MCF 10A (cell line): ENCODE measurements at places on chromosomes 12 and 14. TPM values are rescaled to one million over a fixed set of nuclear protein-coding genes. Genes with fewer than 3 reads are reported as not detected.

The WDHD1 gene
- total RNA-seq: 5.8 and 6.5 TPM in 2 replicates

The KRT71 gene
- not detected in 2 replicates for total RNA-seq

The PRPH gene
- 1.4 and 2.7 TPM in 2 replicates for total RNA-seq

The PAN2 gene
- 72.9 and 80.1 TPM in 2 replicates for total RNA-seq

The ETFBKMT gene
- total RNA-seq: 3.0 and 3.3 TPM in 2 replicates

The KITLG gene
- 3.9 and 4.8 TPM in 2 replicates for total RNA-seq

The WNT1 gene
- not detected in 2 replicates for total RNA-seq

The CLEC2A gene
- total RNA-seq: not detected in 2 replicates

The MAP1LC3B2 gene
- total RNA-seq: 3.4 and 5.1 TPM in 2 replicates

The GABARAPL1 gene
- total RNA-seq: 19.7 and 28.1 TPM in 2 replicates

The GALNT4 gene
- 2.6 and 2.8 TPM in 2 replicates for total RNA-seq

The NCKAP5L gene
- 19.9 and 23.1 TPM in 2 replicates for total RNA-seq

The GLIPR1L1 gene
- not detected in 2 replicates for total RNA-seq

The HNRNPC gene
- total RNA-seq: 882 and 1,027 TPM in 2 replicates

The C12orf54 gene
- total RNA-seq: 1.5 and 1.9 TPM in 2 replicates

The RBM23 gene
- 57.6 and 60.6 TPM in 2 replicates for total RNA-seq

The SLC38A4 gene
- total RNA-seq: 0.12 TPM in 1 of 2 replicates, not detected in the other

The SEL1L gene
- 152 and 190 TPM in 2 replicates for total RNA-seq

The PPM1H gene
- total RNA-seq: 0.49 and 2.0 TPM in 2 replicates

The BLOC1S1 gene
- total RNA-seq: 75.8 and 84.3 TPM in 2 replicates

The TTC9 gene
- total RNA-seq: 0.30 and 0.37 TPM in 2 replicates

The DTX3 gene
- 1.7 and 2.0 TPM in 2 replicates for total RNA-seq

The KLRF2 gene
- not detected in 2 replicates for total RNA-seq

The RD3L gene
- not detected in 2 replicates for total RNA-seq

The PRKD1 gene
- total RNA-seq: 7.9 and 8.8 TPM in 2 replicates

The PMEL gene
- total RNA-seq: 0.59 TPM in 1 of 2 replicates, not detected in the other

The OTX2 gene
- not detected in 2 replicates for total RNA-seq

The KRT72 gene
- not detected in 2 replicates for total RNA-seq

The FOXG1 gene
- total RNA-seq: not detected in 2 replicates

The SLC38A2 gene
- total RNA-seq: 817 and 1,070 TPM in 2 replicates

The MCRS1 gene
- 34.3 and 58.7 TPM in 2 replicates for total RNA-seq

The CMA1 gene
- not detected in 2 replicates for total RNA-seq

The SIX6 gene
- not detected in 2 replicates for total RNA-seq

The GALNT6 gene
- 24.8 and 27.6 TPM in 2 replicates for total RNA-seq

The NAB2 gene
- 25.8 and 30.6 TPM in 2 replicates for total RNA-seq

The GMFB gene
- total RNA-seq: 53.3 and 65.0 TPM in 2 replicates

The IKZF4 gene
- 2.4 and 3.4 TPM in 2 replicates for total RNA-seq

The CSRP2 gene
- 2.0 and 2.6 TPM in 2 replicates for total RNA-seq

The RAPGEF3 gene
- 1.4 and 3.4 TPM in 2 replicates for total RNA-seq

The TMPRSS12 gene
- not detected in 2 replicates for total RNA-seq

The RGS6 gene
- total RNA-seq: not detected in 2 replicates

The AQP6 gene
- total RNA-seq: not detected in 2 replicates
